ENCODE measurements at places on chromosomes 2 and 18.

- DNase-seq: no peak
Measured at GRCh38 chr2:146801886-146802285, 1042.9 kb upstream of the ACVR2A start.

DNA sequence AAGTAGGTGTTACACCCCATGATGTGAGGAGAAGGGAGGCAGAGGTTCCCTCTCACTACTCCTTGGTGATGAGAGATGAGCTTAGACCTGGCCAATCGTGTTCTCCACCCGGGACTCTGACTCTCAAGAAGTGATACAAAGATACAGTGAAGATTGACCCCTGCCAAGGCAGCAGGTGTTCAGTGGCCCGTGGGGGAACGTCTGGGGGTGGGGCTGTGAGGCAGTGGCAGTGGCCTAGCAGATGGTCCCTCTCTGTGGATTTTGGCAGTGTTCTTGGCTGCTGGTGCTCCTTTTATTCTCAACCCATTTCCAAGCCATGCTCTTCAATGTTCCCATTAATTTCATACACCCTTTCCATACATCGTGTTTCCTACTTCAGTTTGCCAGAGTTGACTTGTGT is 120.4 kb upstream of the NEDD4L start:
- DNase-seq: no peak

DNA sequence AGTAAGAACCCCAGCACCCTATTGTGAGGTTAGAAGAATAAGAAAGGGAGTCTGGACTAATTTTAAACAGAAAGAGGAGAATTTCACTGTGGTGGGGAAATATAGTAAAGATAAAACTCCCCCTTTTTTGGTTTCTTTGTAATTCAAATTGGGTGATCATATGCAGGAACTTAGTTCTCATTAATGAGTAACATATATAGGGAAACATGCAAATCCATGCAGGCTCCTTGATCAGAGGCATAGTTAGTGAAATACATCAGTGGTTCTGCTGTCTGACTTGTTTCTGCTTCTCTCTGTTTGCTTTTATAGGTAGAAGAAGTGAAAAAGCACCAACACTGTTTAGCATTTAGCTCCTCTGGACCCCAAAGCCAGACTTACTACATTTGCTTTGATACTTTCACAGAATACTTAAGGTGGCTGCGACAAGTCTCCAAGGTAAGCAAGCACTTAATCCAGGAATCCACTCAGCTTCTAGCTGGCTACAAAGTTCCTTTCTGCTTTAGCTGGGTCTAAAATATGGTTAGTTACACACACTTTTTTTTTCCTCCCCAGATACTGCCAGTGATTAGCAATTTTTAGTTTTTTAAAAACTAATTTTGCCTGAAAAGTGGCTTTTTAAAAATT is 123.2 kb downstream of the PHLPP1 start:
- no peak for DNase-seq

DNA sequence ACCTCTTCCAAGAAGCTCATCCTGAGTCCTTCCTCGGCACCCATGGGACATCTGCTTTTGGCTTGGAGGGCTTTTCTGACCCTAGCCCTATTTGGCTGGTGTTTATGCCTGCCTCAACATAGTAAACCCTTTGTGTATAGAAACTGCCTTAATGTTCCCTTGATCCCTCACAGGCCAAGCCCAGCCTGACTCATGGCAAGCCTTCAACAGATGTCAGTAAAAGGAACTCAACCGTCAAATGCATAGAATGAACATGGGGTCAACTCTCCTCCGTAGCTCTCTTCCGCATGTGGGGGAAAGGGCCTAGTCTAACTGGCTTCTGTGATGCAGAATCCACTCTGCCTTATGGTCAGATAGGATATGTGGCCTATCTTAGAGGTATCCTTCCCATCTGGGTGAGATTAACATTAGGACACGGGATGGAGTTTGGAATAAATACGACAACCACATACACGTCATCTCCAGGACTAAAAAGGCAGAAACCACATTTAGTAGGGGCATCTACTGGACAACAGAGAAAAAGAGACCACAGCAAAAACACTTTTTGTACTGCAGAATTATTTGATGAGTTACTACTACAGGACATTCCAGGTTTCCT is 2.5 kb upstream of the NPAS2 start:
- DNase-seq: no peak

DNA sequence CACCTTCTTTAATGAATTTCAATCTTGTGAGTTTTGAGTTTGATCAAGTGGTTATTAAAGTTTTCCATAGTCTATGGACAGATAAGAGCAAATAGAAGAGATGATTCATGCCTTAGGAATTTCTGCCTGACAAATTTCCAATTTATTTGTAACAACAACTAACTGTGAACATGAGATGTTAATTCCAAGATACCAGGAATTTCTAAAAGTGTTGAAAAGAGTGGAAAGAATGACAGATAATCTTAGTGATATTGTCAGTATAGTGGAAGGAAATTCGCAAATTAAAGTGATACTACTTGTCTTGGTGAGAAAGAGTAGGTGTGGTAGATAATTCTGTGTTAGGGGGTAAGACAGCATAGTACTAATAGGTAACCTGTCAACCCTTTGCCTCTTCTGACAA is 82.4 kb downstream of the AGPS start:
- no peak for DNase-seq

DNA sequence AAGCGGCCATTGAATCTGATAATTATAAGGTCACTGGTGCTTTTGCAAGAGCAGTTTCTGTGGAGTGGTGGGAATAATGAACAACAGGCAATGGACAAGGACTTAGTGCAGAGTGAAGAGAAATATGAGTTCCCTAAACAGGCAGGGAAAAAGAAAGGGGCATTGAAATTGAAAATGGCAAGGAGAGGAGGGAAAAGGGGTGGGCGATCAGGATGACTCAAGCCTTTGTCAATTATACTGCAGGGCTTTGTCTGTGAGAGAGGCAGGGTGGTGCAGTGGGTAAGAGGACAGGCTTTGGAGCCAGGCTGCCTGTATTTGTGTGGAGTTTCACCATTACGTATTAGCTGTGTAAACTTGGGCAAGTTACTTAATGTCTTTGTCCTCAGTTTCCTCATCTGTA is 29.5 kb upstream of the PAIP2B start:
- no peak for DNase-seq
